ENCODE measurements at places on chromosomes 13 and 19. TPM values are rescaled to one million over a fixed set of nuclear protein-coding genes. Genes with fewer than 3 reads are reported as not detected.

Gene ARL11
- 3.7 TPM for total RNA-seq

GRCh38 chr13:109744512-109745051, 41.8 kb downstream of the IRS2 start:
- peak overlapping the region; percentile 94 for H3K27ac ChIP-seq
- peaks cover 12% of the 10 kb centered on the region for H3K36me3 ChIP-seq
- DNase-seq: no peak
- H3K27me3 ChIP-seq: no peaks in the 10 kb centered on the region
- H3K4me3 ChIP-seq: peak overlapping the region; percentile 2
- H3K4me1 ChIP-seq: peaks cover 46% of the 10 kb centered on the region

DNA sequence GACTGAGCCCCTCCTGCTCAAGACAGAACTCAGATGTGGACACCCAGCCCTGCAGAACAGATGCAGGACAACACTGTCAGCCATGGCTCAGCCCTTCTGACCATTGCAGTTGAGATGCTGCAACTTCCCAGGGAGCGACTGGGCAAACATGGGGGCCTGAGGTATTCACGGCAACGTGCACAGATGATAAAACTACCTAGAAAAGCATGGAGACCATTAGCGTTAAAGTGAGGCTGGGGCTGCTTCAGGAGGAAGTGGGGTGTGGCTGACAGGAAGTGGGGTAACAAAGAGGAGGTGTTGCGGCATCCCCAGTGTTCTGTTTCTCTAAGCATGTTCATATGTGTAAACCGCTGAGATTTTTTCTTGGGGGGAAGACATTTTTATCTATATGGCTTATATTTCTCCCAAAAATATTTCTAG, 1.3 kb upstream of the SIGLEC9 start:
- peaks cover 97% of the 10 kb centered on the region for H3K27me3 ChIP-seq
- H3K36me3 ChIP-seq: no peaks in the 10 kb centered on the region
- no peak for DNase-seq
- no peaks in the 10 kb centered on the region for H3K4me1 ChIP-seq
- no peak overlapping the region for H3K27ac ChIP-seq
- H3K4me3 ChIP-seq: no peak overlapping the region

- peak; percentile 63 for DNase-seq
- H3K4me1 ChIP-seq: peaks cover 36% of the 10 kb centered on the region
- peak overlapping the region; percentile 41 for H3K27ac ChIP-seq
- H3K36me3 ChIP-seq: no peaks in the 10 kb centered on the region
These were observed 8.2 kb downstream of the CAPN12 start for GRCh38 chr19:38736036-38736412.

All from PC-9 (cell line).